ENCODE measurements at places on chromosomes 12 and 14.

DNA sequence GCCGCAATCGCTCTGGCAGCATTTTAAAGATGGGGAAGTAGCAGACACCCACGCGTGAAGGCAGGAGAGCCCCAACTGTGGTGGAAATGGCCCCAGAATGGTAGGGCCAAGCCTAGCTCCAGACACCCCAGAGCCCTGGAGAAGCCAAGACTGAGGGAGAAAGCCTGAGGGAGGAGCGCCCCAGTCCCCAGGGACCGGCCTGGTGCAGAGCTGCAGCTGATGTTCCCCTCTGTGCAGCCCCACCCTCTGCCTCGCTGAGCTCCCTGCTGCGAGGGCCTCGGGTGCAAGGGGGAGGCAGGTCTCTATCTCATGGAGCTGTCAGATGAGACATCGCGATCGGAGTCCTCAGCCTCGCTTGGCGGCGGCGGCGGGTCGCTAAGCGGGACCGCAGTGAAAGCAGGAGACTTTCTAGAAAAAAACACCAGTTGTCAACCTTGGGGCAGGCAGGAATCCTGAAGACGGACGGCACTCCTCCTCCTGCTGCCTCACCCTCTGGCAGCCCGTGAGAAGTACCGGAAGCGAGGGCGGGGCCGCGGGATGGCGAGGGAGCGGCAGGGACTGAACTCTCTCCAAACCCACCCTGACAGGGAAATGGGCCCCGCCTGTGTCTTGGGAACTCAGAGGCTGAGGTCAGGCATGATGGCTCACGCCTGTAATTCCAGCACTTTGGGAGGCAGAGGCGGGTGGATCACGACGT, 6.0 kb downstream of the GAPDH start:
- peak overlapping the region; percentile 52 for H3K27ac ChIP-seq
- DNase-seq: peak; percentile 87
- H3K4me3 ChIP-seq: peak overlapping the region; percentile 3

GRCh38 chr12:48084066-48084465, 21.8 kb downstream of the SENP1 start:
- peaks cover 9% of the 10 kb centered on the region for H3K36me3 ChIP-seq
- no peak overlapping the region for H3K27ac ChIP-seq
- DNase-seq: no peak

DNA sequence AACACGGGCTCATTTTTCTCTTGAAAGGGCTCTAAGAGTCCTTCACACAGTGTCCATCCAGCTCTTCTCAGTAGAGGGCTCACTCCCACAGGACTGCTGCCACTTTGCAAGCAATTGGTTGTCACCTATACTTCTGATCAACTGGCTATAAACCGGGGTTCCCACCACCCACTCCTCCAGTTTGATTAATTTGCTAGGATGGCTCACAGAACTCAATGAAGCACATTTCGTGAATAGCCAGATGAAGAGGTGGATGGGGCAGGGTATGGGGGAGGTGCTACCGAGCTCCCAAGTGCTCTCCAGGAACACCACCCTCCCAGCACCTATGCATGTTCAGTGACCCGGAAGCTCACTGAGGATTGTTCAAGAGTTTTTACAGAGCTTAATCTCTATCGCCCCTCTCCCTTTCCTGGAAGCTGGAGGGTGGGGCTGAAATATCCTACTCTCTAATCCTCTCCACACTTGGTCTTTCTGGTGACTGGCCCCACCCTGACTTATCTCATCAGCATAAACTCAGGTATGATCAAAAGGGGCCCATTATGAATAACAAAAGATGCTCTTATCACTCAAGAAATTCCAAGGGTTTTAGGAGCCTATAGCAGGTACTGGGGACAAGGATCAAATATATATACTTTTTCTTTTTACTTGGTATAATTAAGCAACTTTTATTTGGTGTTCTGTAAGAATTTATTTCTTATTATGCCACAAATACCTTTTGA, 13.9 kb upstream of the EGLN3 start:
- no peaks in the 10 kb centered on the region for H3K27me3 ChIP-seq
- no peak for DNase-seq
- H3K36me3 ChIP-seq: no peaks in the 10 kb centered on the region
- no peak overlapping the region for H3K4me3 ChIP-seq

DNA sequence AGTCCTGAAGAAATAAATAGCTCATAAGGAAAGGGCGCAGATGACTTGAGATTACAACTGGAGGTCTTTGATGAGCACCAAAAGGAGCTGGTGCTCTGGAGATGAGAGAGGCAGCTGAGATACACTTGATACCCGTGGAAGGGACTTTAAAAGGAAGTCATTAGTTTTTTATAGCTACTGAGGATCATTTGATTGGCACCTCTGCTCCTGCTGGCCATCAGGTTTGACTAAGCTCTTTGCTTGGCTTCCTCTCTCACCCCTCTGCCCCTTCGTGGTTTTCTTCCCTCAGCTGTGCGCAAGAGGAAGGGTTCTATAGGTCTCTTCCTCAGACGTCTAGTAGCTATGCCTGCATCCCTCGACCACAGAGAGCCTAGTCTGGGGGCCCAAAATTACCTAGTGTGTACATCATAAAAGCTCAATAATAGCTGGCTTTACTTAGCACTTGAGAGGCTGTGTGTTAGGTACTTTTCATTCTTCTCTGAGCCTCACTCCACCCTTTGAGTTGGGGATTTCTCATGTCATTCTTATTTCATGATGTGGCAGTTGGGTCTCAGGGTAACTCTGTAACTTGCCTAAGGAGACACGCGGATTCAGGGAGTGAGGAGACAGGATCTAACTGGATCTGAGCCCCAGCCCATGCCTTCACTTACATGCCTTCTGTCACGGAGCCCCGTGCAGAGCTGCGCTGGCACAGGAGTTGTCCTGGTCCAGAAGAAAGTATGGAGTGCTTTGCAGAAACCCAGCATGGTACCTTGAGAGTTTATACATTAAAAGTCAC, 68.4 kb upstream of the ASPG start:
- no peaks in the 10 kb centered on the region for H3K27me3 ChIP-seq
- H3K4me1 ChIP-seq: peaks cover 10% of the 10 kb centered on the region
- no peak for DNase-seq
- no peak overlapping the region for H3K4me3 ChIP-seq
- no peak overlapping the region for H3K27ac ChIP-seq

DNA sequence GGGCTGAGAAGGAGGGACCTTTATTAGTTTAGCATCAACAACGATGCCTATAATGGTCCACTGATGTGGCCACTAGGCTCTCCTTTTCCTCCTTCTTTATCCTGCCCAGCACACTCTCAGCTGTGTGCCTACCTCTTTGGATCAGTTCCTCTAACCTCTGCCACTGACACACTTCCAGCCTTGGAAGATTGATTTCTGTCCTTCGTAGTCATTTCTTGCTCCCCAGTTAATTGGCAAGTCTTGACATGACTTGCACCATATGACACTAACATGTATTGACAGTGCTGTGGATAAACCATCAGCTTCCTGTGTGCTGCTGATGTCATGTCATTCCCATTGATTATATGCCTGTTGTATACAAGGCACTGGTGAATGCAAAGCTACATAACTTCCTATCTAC, 90.2 kb upstream of the PLEKHG7 start:
- H3K36me3 ChIP-seq: no peaks in the 10 kb centered on the region
- no peak overlapping the region for H3K27ac ChIP-seq
- H3K4me3 ChIP-seq: no peak overlapping the region
- no peaks in the 10 kb centered on the region for H3K4me1 ChIP-seq

- no peaks in the 10 kb centered on the region for H3K27me3 ChIP-seq
- no peak overlapping the region for H3K4me3 ChIP-seq
- no peak overlapping the region for H3K27ac ChIP-seq
- H3K36me3 ChIP-seq: no peaks in the 10 kb centered on the region
- DNase-seq: no peak
These were observed 4.5 kb downstream of the SELPLG start for GRCh38 chr12:108629151-108629550.

DNA sequence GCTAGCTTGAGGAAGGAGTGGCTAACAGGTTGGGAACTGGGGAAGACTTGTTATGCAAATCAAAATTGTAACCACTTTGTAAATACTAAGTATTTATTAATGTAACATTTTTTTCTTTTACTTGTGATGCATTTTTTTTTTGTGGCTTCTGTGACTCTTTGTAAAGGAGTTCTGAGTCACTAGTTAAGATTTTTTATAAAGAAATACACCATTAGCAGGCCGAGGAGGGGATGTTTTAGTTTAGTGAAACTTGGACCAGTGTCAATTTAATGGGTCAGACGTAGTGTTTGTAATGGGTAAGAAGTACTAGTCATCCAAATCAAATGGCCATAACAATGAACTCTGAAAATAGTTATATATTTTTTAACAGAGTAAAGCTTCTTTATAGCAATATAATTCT, 43.1 kb downstream of the AKAP6 start:
- peaks cover 18% of the 10 kb centered on the region for H3K4me1 ChIP-seq
- no peaks in the 10 kb centered on the region for H3K27me3 ChIP-seq
- no peak overlapping the region for H3K27ac ChIP-seq
- H3K36me3 ChIP-seq: no peaks in the 10 kb centered on the region
- DNase-seq: peak; percentile 44

DNA sequence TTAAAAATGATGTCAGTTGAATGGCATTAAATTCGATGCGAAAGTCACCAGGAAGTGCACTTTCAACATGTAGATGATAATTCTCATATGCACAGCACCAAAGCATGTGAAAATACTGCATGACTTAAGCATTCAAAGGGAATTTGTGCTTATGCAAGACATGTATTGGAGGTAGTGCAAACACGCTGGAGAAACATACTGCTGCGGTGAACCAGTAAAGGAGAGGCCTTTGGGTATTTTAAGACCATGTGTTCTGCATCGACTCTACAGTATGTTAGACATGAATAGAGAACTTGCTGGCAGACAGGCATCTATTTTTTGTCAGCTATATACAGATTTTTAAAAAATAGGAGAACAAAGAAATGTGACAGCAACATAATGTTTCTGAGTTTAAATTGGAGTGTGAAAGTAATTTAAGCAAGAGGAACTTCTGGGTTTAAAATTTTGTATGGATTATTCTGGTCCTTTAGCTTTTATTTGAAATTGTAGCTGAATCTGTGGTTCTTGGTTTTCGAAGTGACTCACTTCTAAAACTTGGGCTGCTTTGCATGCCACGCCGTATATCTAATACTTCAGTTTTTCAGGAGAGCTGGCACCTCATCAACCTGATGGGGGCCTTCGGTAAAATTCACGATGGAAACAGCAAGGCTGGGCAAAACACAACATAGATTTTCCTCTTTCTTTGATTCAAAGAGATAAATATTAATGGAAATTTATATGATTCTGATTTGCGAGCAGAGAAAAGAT, 408.7 kb downstream of the APAF1 start:
- H3K27me3 ChIP-seq: peaks cover 14% of the 10 kb centered on the region
- no peak overlapping the region for H3K27ac ChIP-seq
- no peaks in the 10 kb centered on the region for H3K36me3 ChIP-seq
- no peak overlapping the region for H3K4me3 ChIP-seq
- DNase-seq: no peak

DNA sequence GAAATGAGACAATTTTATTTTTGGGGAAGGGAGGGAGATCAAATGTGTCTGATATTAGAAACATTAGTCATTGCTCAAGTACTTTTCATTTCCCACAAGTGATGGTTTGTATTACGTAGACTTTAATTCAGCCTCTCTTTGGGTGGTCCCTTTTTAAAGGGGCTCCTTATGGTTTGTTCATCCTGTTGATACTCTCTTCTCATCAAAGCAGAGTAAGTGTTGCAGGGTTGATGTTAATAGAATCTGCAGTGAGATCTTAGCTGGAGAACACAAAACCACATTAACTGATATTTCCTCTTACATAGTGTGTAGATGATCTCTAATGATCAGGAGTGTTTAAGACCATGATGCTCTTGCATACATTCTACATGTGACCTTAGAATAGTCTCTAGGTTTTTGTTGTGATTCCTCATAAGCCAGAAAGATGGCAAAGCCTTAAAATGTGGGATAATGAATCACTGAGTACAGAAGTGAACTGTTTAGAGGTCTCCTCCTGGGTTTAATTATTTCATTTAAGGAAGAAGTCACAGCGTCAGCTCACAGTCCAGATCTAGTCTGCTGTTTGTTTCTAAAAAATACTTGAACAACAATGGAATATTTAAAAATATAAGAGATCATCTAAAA, 87.4 kb upstream of the PTPRR start:
- H3K4me3 ChIP-seq: no peak overlapping the region
- no peaks in the 10 kb centered on the region for H3K4me1 ChIP-seq
- H3K36me3 ChIP-seq: no peaks in the 10 kb centered on the region
- H3K27ac ChIP-seq: no peak overlapping the region
- no peaks in the 10 kb centered on the region for H3K27me3 ChIP-seq

GRCh38 chr14:71636076-71636475, 296.2 kb upstream of the RGS6 start:
- no peak overlapping the region for H3K4me3 ChIP-seq
- no peak for DNase-seq
- no peak overlapping the region for H3K27ac ChIP-seq
- H3K27me3 ChIP-seq: no peaks in the 10 kb centered on the region

GRCh38 chr12:2118061-2118460, 65.3 kb downstream of the CACNA1C start:
- no peaks in the 10 kb centered on the region for H3K36me3 ChIP-seq
- H3K4me3 ChIP-seq: no peak overlapping the region
- H3K4me1 ChIP-seq: no peaks in the 10 kb centered on the region
- H3K27me3 ChIP-seq: peaks cover 100% of the 10 kb centered on the region

DNA sequence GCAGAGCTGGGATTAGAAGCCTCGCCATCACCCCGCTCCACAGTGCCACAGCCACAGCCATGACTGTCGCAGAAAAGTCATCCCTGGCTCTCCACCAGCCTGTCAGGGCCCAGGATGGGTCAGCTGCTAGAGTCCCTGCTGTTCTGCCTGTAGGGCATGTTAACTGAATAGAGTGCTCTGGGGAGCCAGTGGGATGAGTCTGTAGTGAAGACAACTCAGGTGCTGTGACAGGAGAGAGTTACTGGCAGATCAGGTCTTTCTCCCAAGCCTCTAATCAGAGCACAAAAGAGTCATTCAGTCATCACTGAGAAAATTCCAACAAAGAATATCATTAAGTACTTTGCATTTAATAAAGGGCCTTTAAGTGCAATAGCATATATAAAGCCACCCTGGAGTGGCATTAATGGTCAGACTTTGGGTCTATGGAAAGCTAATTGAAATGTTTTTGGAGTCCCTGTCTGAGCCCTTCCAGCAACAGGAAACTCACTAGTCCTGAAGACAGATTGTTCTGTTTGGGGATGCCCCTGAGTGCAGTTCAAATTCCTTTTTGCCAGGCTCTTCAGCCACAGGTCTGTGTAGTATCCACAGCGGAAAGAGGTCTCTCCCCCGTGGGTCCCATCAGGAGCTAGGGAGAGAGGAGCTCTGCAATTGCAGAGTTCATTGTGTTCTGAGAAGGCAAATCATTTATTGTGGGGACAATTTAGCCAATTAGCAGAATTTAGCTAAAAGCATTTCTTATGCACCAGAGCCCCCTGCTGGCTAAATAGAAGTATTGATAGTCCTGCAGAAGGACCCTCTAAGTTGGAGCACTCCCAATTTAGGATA, 45.2 kb upstream of the C14orf132 start:
- H3K27ac ChIP-seq: no peak overlapping the region
- H3K27me3 ChIP-seq: no peaks in the 10 kb centered on the region
- no peak overlapping the region for H3K4me3 ChIP-seq
- H3K36me3 ChIP-seq: no peaks in the 10 kb centered on the region
- H3K4me1 ChIP-seq: no peaks in the 10 kb centered on the region

DNA sequence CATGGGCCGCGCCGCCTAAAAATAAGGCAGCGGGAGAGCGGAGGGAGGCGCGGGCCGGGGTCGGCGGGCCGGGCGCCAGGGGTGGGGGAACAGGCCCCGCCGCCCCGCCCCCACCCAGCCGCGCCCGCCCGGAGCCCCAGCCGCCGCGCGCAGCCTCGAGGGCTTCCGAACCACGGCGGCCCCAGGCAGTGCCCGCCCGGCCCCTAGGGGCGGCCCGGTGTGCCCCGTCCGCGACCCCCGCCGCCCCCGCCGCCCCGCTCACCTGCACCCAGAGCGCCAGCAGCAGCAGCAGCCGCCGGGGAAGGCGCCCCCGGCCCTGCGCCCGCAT, 519 bp downstream of the JAG2 start:
- H3K27ac ChIP-seq: no peak overlapping the region
- no peaks in the 10 kb centered on the region for H3K36me3 ChIP-seq
- H3K4me1 ChIP-seq: peaks cover 28% of the 10 kb centered on the region
- H3K27me3 ChIP-seq: no peaks in the 10 kb centered on the region
- no peak for DNase-seq
